Activated CD4-positive, alpha-beta T cell treated with anti-CD3 and anti-CD28 coated beads, Interleukin-10, Interleukin-2, amounts not matched to agents 100 ng/mL and 50 ng/mL, durations not matched to agents 16 hours and 8 hours (primary cell): ENCODE measurements at places on chromosomes 2 and 18.

GRCh38 chr2:74893332-74893731, 59.4 kb downstream of the HK2 start:
- DNase-seq, result no peak

GRCh38 chr2:126719191-126719832, 63.4 kb downstream of the GYPC start:
- no peak for DNase-seq

DNA sequence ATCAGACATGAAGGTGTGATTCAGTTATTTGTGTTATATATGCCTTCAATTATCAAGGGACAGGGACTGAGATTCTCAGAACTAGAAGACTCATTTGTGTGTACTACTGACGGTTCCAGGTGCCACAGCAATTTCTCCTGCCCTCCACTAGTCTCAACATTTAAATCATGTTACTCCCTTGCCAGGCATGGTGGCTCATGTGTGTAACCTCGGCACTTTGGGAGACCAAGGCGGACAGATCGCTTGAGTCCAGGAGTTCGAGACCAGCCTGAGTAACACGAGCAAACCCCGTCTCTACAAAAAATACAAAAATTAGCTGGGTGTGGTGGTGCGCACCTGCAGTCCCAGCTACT, 1.1 kb downstream of the CNDP2 start:
- DNase-seq, result peak; percentile 21

DNA sequence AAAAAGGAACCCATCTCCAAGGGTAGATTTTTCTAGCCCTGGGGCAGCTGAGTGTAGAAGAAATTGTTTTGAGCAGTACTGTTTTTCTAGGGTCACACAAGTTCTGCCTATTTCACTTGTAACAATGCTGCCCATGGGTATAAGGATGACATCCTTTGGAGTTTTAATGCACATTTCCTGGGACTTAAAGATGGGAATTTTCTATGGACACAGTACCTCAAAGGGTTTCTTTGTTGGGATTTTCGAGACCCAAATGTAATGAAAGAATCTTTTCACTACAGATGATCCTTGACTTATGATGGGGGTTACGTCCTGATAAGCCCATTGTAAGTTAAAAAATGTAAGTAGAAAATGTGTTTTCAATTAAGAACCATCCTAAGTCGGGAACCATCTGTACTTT, 31.8 kb downstream of the CDC42EP3 start:
- DNase-seq, result no peak

DNA sequence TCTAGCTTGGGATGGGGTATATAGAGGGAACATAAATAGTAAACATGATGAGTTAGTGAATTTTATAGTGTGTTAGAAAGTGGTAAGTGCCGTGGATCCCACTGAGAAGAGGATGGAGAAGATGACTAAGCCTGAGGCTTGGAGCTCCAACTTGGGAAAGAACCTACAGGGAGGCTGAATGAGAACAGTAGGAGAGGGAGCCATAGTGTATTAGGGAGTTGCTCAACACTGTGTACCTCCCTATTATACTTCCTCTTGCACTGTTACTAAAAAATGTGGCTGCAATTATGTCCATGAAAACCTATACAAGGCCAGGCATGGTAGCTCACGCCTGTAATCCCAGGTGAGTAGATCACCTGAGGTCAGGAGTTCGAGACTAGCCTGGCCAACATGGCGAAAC, 2.9 kb upstream of the SLC19A3 start:
- no peak for DNase-seq

- DNase-seq, result peak; percentile 79
Observed at GRCh38 chr18:23992089-23992940, 22.2 kb upstream of the TTC39C start.

DNA sequence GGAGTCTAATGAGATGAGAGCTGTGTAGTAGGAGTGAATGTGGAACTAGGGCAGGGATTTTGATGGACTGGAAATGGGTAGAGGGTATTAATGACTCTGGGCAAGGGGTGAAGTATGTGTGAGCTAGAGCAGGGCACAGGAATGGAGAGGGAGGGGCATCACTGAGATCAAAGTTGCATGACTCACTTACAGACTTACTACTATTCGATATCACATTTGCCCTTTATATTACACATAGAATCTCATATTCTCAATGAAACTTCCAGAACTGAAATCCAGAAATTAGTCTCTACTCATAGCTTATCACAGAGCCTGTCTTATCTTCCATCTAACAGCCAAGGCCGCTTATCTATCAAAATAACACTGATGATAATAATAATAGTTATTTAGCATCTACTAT, 20.0 kb upstream of the ITGB6 start:
- peak; percentile 52 for DNase-seq
